ENCODE measurements at places on chromosomes 12 and 14.

- no peak for DNase-seq
Measured at GRCh38 chr14:67400434-67400833, 11.5 kb downstream of the PLEK2 start.

GRCh38 chr12:114392909-114393308 is 13.0 kb downstream of the TBX5 start:
- DNase-seq = no peak

GRCh38 chr14:81273961-81274575 is 53.3 kb upstream of the GTF2A1 start:
- DNase-seq = no peak

DNA sequence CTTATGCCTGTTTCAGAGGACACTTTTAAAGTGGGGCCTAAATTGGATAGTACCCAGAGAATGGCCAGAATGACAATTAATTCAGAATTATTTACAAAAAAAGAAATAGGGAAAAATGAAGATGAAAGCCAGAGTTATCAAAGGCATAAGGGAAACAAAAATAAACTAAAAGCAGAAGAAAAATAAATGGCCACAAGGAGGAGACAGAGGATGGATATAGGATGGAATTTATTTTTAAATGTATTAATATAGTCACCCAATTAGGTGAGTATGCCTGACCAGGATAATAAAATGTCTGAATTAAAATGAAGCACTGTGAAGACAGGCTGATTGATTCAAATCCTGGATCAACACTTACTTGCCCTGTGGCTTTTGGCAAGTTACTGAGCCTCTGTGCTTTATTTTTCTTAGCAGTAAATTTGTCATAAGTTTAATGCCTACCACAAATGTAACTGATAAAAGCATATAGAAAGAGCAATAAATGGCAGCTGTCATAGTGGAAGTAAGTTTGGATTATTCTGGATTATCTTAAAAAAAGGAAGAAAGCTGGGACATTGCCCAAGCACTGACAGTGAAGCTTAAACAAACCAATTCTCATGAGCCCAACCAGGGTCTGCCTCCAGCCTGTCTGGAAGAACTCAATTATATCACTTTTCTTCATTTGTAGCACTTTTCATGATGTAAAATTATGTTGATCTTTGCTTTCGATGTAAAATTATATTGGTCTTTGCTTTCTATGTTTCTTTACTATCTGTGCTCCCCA is 3.5 kb downstream of the CLEC9A start:
- DNase-seq = no peak

GRCh38 chr14:36510078-36510799 is 9.8 kb downstream of the NKX2-1 start:
- no peak for DNase-seq

DNA sequence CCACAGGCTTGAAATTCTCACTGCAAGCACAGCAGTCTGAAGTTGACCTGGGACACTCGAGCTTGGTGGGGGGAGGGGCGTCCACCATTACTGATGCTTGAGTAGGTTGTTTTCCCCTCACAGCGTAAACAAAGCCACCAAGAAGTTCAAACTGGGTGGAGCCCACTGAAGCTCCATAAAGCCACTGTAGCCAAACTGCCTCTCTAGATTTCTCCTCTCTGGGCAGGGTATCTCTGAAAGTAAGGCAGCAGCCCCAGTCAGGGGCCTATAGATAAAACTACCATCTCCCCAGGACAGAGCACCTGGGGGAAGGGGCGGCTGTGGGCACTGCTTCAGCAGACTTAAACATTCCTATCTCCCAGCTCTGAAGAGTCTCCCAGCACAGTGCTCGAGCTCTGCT is 31.7 kb upstream of the ST8SIA1 start:
- DNase-seq = no peak

- no peak for DNase-seq
Measured at GRCh38 chr14:74064426-74064825, 19.8 kb downstream of the ALDH6A1 start.

- no peak for DNase-seq
Measured at GRCh38 chr14:69579476-69579875, 4.8 kb upstream of the CCDC177 start.

GRCh38 chr12:129704232-129704830 is 199.5 kb downstream of the TMEM132D start:
- DNase-seq = no peak
